GOT3 (cell line): ENCODE measurements at places on chromosomes 4 and X.

DNA sequence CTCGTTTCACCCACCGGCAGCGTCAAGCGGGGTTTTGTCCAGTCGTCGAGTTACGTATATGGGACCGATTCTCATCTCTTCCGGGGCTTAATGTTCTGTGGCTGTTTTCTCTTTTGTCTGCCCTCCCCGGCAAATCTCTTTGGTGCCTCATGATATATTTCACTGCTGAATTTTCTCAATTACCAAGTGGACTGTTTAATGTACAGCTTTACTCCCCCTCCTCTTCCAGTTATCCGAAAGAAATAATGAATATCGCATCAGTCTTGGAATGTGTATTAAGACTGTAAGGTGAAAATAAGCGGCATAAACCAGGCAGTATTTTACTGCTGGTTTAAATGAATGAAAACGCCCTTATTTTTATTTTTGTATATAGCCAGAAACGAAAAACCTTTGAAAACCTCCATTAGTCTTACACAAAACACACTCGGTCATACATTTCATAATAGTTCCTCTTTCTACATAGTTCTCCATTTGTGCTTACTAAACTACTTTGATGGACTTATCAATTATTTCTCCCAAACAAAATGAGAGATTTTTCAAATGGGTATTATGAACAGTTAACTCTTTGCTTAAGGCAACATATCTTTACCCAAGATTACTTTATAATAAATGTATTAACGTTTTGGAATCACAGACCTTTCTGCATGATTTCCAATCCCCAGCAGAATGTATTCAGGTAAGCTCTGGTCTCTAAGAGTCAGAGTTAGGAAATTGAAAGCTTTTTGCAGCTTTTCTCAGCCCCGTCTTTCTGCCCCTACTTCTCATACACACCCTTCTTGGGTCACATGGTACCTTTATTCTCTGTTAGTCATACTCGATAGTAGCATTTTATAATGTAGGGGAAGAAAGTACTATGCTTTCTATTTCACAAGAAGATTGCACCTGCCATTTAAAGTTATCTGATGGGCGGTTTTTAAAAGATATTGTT lies 979 bp downstream of the RP2 start:
- DNase-seq, result no peak

DNA sequence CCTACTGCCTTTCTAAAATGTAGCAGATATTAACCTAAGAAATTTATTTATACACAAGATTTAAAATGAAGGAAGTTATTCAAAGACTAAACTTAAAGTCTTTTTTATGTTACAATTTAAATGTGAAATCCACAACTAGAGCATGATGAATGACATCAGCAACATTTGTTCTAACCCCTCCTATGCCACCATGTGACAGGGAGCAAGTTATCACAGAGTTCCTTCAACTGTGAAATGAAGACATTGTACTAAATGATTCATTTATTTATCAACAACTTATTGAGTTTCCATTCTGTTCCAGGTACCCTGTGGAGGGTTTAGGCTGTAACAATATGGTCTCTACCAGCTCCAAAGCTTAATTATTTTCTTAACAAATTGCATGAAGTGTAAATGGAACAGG lies 76.9 kb downstream of the SLC39A8 start:
- no peak for DNase-seq

DNA sequence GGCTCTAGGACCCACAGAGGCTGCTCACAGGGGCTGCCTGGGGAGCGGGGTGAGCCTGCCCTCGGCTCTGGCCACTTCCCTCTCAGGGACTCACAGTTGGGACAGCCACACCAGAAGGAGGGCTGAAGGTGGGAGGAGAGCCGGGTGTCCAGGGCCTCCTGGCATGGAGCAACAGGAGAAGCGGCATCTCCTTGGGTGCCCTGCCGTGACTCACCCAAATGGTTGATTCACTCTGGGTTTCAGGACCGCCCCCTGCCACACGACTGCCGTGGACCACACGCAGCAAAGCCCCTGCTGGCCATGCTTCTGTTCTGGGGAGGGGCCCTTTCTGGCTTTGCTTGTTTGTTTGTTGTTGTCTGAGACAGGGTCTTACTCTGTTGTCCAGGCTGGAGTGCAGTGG lies 86.0 kb upstream of the AFAP1 start:
- DNase-seq, result no peak

DNA sequence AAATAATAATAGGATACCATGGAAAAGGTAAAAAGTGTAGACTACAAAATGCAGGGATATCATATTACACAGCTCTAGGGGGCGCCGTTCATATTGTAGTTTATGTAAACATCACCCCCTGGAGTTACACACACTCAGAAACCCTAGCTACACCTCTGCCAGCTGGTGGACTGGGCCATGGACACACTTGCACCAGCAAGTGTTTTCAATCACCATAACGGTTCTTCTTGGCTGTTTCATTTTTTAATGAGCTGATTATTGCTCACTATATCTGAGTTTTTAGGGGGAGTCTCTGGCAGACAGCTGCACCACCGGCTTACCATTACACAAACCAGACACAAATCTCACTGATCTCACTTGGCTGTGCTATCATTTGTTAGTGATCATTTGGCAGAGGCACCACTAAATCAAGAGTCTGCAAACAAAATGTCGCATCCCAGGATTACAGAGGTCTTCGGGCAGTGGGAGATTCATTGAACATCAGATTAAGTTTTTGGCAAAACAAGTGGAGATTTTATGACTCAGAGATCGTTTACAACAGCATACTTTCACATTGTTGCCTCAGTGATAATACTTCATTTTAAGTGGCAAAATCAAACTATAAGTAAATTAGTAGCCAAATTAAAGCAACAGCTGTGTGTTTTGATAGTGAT lies 185.7 kb downstream of the UNC5C start:
- DNase-seq, result no peak

GRCh38 chr4:156109943-156110900 lies 156.6 kb upstream of the CTSO start:
- no peak for DNase-seq

- DNase-seq, result no peak
These were observed 2.4 kb downstream of the PCDH7 start for GRCh38 chr4:30722359-30723200.

GRCh38 chrX:130825525-130825924 lies 77.5 kb downstream of the ENOX2 start:
- no peak for DNase-seq

DNA sequence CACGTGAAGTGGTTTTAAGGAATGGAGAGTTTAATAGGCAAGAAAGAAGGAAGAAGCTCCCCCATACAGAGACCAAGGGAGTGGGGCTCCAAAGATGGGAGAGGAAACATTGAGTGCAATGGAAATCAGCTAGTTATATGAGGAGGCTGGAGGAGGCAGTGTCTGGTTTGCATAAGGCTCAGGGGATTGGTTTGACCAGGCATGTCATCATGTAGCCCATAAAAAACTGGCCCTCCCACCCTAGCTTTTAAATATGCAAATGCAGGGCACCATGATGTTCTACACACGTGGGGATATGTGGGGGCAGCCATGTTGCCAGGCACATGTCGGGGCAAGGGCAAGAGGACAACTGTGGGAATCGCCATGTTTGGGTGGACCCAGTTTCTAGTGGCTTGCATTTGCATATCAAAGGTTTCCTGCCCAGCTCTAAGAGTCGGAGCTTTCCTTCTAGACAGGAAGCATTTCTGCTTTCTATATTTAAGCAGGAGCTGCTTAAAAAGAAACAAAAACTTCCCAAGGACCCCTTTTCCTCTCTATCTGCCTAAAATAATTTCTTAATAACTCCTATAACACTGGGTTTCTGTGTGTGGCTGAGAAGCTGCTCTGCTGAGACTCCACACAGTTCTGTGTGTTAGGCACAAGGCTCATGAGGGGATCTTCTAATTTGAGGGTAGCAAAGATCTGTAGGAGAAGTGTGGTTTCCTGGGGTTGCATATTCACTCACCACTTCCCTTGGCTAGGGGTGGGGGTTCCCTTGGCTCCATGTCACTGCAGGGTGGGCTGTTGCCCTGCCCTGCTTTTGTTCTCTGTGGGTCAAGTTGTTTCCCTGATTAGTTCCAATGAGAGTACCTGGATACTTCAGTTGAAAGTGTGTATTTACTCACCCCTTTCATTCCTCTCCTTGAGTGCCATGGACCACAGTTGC lies 113.5 kb downstream of the VSIG4 start:
- DNase-seq, result no peak

- DNase-seq, result no peak
These were observed 60.1 kb downstream of the CCSER1 start for GRCh38 chr4:90187148-90187884.

DNA sequence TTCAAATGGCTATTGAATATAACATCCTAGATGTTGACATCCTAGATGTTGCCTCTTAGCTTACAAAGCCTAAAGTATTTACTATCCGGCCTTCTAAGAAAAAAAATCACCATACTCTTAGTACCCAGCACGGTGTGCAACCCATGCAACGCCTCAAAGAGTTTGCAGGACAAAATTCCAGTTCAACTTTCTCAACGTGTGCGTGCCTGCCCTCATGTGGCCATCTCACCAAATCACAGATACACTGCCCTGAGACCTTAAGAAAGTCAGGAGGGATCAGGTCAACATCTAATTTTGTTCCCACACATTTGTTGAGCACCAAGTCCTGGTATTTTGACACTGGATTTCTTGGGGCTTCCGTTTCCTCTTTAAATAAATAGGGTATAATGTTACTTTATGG lies 68.3 kb downstream of the CRMP1 start:
- no peak for DNase-seq

DNA sequence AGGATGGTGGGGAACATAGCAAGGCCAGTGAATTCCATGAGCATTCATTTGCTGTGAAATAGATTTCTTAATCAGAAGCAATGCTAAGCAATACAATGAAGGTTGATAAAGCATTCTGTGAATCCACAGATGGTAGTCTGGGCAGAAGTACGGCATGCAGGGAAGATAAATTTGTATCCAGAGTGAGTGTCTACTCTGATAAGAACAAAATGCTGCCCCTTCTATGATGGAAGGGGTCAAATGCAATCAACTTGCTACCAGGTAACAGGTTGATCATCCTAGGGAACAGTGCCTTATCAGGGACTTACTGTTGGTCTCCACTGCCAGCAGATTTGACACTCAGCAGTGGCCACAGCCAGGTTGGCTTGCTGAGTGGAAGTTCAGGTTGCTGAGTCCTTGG lies 189.4 kb downstream of the MAB21L2 start:
- no peak for DNase-seq

- no peak for DNase-seq
These were observed 331.1 kb downstream of the GPAT3 start for GRCh38 chr4:83866834-83867621.
